Mucosa of gallbladder (tissue), 1 donor: ENCODE measurements at places on chromosomes 5 and 9.

DNA sequence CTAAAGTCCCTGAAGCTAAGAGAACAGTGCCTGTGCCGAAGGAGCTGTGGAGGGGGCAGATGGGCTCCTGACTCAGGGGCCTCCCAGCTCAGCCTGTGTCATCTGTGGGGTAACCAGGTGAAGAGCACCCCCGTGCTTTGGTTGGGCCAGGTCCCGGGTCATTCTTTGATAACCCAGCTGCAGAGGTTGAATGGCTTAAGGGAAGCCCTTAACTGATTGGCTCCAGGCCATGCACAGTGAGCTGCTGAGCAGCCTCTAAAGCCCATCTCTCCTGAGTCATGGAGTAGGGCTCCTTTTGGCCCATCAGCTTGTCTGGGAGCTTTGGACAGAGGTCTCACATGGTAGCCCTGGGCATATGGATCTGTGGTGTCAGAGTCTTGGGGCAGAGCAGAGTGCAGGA, 28.7 kb downstream of the COL27A1 start:
- DNase-seq, result no peak

DNA sequence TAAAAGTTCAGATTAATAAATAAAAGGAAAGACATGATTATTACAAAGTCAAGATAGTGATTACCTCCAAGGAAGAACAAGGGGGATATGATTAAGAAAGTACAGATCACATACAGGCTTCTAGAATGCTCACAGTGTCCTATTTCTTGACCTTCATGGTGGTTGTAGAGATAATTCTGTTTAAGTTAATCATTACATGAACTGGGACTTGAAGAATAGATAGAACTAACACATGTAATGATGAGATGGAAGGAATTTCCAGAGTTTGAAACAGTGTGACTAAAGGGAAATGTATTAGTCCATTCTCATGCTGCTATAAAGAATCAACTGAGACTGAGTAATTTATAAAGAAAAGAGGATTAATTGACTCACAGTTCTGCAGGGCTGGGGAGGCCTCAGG, 72.7 kb downstream of the LURAP1L start:
- DNase-seq, result no peak

- DNase-seq, result no peak
Observed at GRCh38 chr9:33375238-33375840, 27.0 kb downstream of the AQP7 start.

DNA sequence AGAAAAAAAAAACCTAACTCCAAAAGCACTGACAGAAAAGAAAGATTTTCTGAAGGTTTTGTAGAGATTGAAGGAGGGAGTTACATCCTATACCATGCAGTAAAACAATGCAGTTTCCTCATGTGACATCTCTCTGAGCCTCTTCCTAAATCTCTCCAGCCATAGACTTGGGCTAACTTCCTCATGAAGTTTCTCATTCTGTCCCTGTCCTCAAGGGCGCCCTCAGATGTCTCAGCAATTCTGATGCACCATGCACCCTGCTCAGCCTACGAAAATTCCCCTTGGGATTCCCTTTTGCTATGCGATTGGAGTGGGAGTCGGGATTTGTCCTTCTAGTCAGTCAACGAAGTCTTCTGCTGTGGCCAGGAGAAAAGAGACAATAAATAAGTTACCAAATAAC, 68.9 kb downstream of the FAT2 start:
- no peak for DNase-seq

GRCh38 chr5:74040065-74040551, 414.1 kb downstream of the ARHGEF28 start:
- DNase-seq, result no peak

DNA sequence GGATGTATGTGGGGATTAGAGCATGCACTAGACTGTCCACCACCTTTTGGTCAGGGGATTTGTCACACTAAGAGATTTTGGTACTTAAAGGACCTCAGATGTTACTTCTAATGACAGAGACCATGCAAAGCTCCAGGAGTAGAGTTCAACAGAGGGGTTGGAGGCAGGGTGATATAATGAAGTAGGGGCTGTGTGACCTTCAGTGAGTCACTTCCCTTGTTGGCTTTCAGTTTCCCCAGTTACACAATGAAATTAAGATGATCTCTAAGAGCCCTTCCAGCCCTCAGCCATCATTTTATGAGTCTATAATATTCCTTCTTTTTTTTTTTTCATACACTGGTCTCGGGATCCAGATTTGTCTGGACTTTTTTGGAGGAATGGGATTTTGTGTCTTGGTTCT, 26.8 kb downstream of the GLRA1 start:
- no peak for DNase-seq

GRCh38 chr9:26234865-26235264, 556.6 kb upstream of the TUSC1 start:
- DNase-seq, result no peak

- DNase-seq, result no peak
Observed at GRCh38 chr5:133147815-133148567, 96.2 kb downstream of the HSPA4 start.

GRCh38 chr5:83475935-83476814, 4.6 kb downstream of the VCAN start:
- no peak for DNase-seq

- no peak for DNase-seq
Observed at GRCh38 chr5:145362266-145362665, 472.9 kb downstream of the PRELID2 start.

- DNase-seq, result peak; percentile 26
Observed at GRCh38 chr9:4299005-4299795, 668 bp downstream of the GLIS3 start.

- DNase-seq, result peak; percentile 43
Observed at GRCh38 chr9:135504262-135505243, 4.1 kb downstream of the MRPS2 start.

- no peak for DNase-seq
Observed at GRCh38 chr5:127849891-127850290, 146.7 kb downstream of the CCDC192 start.

- DNase-seq, result no peak
Observed at GRCh38 chr9:32490601-32491000, 35.4 kb downstream of the RIGI start.

- no peak for DNase-seq
Observed at GRCh38 chr9:80994892-80995291, 694.5 kb downstream of the TLE1 start.

GRCh38 chr5:149681252-149681651, 48.9 kb upstream of the PPARGC1B start:
- no peak for DNase-seq

- no peak for DNase-seq
Observed at GRCh38 chr9:31839273-31839672, 545.2 kb upstream of the ACO1 start.

DNA sequence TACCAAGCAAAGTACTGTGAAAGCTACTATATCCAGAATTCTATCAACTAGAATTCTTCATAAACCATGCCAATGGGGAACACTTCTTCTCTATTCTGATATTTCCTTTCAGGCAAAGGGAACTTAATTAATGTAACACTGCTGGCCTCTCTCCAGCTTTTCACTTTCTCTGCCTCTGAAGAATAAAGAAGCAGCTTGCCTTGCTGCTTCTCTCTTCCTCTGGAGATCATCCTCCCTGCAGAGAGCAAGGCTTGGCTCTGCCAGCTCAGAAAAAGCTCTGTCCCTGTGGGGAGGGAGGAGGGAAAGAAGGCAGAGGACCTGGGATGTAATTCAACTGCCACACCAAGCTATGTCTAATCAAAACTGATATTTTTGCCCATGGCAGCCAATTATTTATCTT, 6.5 kb downstream of the CTNND2 start:
- DNase-seq, result no peak

DNA sequence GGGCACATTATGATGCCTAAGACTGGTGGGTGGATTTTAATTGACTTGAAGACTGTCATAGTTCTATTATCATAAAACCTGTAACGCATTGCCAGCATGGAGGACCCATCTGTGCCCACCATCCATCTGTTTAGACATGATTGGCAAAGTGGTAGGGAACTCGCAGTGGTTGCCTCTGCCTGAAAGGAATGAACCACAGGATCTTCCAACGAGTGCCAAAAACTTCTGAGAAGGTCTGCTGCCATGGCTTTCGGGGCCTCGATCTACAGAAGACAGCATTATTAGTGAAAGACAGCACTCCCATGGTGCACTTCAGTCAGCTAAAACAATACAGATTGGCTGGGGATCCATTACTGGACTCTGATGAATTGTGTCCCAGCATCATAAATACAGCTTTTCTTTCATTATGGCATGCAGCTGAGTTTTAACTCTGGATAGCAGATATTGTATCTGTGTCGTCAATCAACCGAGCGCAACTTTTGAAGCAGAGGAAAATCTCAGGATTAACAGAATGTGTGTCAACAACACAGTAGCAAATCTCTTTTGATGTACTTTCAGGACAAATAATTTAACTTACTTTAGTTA, 74.3 kb downstream of the ZDHHC21 start:
- no peak for DNase-seq

DNA sequence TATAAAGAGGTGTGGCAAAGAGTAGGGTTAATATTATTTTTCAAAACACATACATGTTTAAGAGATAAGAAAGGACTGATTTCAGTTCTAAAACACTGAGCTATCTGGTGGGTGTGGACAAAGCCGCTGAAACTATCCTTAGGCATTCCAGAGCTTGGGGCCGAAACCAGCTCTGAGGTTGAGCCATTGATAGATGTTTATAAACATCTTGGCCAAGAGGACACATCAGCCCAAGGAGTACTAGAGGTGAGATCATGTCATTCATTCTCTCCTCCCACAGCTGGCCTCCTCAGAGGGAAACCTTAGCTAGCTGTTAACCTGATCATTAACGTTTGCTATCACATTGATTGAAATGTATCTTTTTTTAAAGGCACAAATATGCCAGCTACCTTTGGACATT, 89.9 kb downstream of the NLN start:
- DNase-seq, result peak; percentile 33

DNA sequence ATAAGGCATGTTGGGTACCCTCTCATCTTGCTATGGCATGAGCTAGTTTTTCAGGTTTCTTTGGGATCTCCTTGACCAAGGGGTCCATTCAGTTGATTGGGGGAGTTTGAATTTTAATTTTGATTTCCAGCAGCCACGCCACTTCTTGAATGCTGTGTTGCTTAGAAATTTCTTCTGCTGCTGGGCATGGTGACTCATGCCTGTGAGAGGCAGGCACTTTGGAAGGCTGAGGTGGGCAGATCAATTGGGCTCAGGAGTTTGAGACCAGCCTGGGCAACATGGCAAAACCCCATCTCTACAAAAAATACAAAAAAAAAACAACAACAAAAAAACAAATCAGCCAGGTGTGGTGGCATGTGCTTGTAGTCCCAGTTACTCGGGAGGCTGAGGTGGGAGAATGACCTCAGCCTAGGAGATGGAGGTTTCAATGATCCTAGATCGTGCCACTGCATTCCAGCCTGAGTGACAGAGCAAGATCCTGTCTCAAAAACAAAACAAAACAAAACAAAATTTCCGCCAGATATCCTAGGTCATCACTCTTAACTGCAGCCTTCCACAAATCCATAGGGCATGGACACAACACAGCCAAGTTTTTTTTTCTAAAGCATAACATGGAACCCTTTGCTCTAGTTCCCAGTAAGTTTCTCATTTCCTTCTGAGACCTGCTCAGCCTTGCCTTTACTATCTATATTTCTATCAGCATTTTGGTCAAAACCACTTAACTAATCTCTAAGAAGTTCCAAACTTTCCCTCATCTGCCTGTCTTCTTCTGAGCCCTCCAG, 17.7 kb downstream of the TMC1 start:
- no peak for DNase-seq

GRCh38 chr9:91162784-91163443, 198.8 kb downstream of the AUH start:
- peak; percentile 42 for DNase-seq

GRCh38 chr5:127425037-127425436, 92.4 kb upstream of the PRRC1 start:
- DNase-seq, result no peak

- no peak for DNase-seq
Observed at GRCh38 chr9:6564360-6564759, 81.2 kb downstream of the GLDC start.

DNA sequence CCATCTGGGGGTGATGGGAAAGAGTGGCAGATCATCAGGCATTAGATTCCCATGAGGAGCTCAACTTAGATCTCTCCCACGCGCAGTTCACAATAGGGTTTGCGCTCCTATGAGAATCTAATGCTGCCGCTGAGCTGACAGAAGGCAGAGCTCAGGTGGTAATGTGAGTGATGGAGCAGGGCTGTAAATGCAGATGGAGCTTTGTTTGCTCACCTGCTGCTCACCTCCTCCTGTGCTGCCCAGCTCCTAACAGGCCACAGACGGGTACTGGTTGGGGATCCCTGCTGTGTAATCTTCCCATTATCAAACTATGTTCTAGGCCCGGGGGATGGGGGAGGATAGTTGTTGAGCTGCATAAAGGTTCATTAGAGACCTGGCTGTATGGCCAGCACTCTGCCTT, 58.4 kb downstream of the UGCG start:
- DNase-seq, result no peak

DNA sequence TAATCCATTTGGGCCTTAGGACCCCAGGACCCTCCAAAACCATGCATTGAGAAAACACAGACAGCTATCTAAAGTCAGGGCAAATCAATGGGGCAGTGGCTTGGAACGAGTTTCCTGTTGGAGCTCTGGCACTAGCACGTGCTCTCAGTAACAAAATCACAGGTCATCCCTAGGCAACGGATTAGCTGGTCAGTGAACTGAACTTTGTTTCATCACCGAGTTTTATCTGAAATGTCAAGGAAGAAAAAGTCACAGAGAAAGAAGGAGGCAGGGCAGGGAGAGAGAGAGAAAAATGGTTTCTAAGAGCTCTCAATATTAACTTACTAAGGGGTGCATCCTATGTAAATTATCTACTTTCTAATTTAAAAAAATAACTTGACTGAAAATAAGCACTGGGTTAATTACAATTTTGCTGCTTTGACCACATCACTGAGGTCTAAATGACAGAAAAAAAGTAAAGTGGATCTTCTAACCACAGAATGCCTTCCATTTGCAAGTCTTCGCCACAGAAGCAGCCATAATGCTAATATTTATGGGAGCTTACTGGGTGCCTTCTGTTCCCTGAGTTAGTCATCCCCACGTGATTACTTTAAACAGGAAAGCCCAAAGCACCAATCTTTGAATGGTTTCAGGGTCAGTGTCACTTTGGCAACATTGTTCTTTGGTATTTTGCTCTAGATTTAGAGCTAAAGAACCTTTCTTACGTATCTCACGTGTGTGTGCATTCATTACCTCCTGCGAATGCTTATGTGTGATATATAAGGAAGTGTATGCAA, 503.9 kb downstream of the RASEF start:
- peak; percentile 70 for DNase-seq
